ENCODE measurements at places on chromosomes 6 and 20.

DNA sequence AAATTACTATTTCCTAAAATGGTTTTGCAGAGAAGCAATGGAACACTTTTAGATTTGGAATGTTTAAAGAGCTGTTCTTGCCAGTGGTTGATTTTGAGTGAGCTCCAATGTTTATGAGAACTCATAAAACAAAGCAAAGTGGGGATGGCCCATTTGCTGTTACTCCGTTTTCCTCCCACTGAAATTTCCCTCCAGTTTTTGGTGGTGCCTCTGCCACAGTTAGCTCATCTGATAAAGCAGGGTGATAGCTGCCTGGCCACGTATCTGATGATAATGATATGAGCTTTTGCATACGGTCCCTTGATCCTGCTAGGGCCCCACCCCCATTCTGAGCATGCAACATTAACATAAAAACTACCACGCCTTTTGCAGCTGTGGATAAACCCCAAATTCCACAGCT, 10.4 kb downstream of the CD83 start:
- no peak for DNase-seq

DNA sequence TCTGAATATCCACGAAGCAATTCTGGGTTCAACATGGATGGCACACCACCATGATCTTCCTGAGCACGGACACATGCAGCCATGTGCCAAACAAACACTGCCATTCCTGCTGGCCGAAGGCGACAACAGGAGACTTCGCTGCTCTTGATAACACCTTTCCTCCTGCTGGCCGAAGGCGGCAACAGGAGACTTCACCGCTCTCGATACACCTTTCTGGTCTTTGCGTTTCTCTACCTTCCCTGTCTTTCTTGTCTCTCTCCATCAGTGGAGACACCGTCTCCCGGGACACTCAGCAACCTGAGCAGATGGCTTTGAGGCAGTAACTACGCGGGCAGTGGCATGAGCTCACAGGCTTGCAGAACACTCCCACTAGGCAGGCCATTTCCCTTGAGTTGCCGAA, 54.9 kb upstream of the MPC1 start:
- no peak for DNase-seq

DNA sequence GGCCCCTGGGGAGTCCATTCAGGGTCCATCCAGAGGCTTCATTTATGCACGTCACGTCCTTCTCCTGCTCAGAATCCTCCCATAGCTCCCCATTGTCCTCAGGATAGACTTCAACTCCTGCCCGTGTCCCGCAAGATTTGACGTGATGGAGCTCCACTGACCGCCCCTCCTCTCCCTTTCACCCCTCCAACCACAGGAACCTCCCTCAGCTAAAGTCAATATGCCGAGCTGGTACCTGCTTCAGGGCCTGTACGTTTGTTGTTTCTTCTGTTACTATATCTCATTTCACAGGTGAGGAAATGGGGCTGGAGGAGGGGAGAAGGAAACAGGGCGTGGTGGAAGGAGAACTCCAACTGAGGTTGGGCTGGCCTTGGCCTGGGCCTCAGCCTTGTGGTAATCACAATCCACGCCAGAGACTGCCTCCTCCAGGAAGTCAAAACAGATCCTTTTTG, 38.6 kb downstream of the CEBPB start:
- DNase-seq: no peak

DNA sequence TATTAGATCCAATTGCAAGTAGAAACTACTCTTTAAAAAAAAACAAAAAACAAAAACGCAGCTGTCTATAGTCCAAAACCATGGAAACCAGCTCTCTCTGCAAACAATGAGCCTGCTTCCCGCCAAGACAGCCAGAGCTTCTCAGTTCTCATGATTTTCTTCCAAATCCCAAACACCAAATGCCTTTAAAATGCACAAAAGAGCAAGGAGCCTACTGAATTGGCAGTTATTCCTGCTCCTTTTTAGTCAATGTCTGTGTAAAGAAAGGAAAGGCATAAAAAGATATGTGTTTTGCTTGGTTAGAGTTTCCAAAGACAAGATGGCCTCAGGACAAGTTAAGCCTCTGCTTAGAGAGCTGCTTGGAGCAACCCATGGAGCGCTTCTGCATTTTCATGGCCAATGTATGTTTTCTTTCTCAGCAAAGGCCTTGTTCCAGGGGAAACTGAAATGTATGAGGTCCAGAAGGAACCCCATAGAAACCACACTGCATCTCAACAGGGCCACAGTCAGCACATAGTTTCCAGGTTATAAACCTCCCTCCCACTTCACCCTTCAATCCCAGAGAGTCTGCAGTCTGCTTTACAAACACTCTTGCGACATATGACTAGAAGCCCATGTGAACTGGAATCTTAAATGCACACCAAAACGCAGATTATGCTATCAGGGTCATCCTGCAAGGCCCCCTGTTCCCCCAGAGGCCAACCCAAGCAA, 209.3 kb upstream of the TAB2 start:
- DNase-seq: no peak

- DNase-seq: no peak
Observed at GRCh38 chr6:136225496-136225895, 24.6 kb downstream of the MTFR2 start.

GRCh38 chr20:64025826-64026412, 10.1 kb upstream of the C20orf204 start:
- DNase-seq: no peak

- DNase-seq: peak; percentile 25
Observed at GRCh38 chr20:45100563-45101245, at the start of gene KCNS1. TSS of gene KCNS1 (minus strand) at chr20:45101127. CDS start at chr20:45099236, 1,891 bp downstream.
